ENCODE measurements at places on chromosomes 13 and 19.

- DNase-seq, result no peak
Measured at GRCh38 chr13:31774186-31774750, 34.9 kb downstream of the RXFP2 start.

GRCh38 chr13:52775511-52775910, 35.9 kb upstream of the CNMD start:
- no peak for DNase-seq

- DNase-seq, result no peak
Measured at GRCh38 chr19:18310966-18311365, 11.9 kb downstream of the LSM4 start.

DNA sequence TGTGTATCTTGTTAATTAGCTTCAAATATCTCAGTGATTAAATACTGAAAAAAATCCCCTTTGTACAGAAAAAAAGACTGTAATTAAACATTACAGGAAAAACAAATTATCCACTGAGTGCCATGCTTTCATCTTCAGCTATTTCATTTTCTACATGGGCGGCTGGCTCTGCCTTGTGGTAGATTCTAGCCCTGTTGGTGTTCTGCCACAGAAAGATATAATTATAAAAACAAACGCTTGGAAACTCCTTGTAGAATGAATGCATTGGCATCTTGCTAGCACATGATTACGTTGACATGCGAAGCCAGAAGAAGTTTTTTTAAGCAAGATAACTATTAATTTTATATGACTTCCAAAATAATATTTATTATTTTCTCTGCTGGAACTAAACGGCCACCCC, 496.8 kb downstream of the MYO16 start:
- no peak for DNase-seq

- peak; percentile 39 for DNase-seq
Measured at GRCh38 chr13:107900775-107901174, 314.6 kb downstream of the LIG4 start.

DNA sequence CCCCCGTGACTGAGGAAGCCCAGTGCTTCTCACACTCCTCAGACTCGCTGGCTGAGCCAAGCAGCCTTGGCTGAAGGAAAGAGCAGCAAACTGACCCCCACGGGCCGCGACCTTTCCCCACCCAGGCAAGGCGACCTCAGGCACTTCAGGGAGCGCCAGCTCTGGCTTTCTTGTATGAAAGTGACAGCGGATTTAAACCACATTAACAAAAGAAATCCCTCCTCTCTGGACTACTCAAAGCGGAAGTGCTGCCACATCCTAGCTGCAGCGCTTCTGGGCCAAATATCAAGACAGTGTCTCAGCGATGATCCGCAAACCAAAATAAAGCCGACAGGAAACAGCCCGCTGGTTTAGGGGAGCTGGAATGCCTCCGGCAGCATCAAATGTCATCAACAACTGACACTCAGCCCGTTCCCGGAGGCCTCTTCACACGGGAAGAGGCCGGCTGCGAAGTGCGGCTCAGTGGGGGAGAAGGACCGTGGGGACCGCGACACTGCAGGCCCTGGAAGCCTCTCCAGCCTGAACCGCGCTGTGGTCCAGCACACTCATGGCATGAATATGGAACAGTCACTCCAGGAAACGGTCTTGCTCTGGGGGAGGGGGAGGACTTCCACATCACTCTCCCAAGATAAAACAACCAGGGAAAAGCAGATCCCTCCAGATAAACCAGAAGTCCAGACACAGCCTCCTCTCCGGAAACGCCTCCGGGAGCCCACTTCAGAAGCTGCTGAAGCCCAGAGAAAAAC, 1.4 kb downstream of the RASA3 start:
- peak; percentile 62 for DNase-seq

DNA sequence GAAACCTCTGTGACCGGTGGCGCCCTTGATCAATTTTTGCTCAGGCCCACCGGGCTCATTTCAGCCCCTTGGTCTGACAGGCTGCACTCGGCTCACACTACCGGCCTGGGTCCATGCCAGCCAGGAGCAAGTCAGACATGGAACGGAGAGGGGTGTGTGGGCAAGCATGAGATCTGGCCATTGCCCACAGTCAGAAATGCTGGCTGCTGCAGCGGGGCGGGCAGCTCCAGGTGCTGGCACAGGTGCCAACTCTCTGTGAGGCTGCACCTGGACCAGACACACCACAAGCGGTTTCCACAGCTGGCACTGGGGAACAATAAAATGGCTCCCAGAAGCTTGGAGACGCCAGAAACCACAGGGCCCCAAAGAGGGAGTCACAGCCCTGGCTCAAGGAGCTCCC, 43.6 kb upstream of the LPAR6 start:
- DNase-seq, result no peak

DNA sequence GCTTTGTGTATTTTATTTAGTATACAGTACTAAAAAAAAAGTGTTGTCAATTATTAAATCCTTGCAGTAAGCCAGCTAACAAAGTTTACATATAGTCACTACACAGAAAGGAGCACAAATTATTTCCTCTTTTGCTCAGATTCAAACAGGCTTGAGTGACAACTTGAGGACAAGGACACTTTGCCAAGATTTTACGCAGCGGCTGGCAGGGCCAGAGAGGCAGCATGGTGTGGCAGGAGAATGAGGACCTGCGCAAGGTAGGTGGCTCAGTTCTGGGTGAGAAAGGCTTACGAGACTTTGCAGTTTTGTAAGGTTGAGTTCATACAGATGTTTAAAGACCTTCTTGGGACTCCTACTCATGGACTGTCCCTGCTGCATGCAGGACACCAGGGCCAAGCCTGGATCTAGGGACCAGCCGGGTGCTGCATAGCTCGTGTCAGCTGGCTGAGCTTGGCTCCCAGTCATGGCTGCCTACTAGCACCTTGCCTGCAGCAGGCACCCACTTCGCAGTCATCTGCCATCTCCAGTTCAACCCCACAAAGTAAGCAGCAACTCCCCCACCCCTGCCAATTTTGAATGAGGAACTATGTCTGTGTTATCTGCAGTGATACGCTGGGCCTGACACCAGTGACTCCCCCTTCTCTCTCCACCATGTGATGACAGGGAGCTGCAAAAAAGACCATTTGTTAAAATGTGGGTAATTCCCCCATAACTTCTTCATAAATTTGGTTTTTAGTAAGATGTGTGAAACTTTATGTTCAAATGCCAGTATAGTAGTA, 3.7 kb upstream of the TUBA3C start:
- DNase-seq, result no peak

- DNase-seq, result peak; percentile 95
Measured at GRCh38 chr19:48965040-48965805, at the start of gene FTL. FTL (plus strand) TSS chr19:48965309; CDS start chr19:48965508, 199 bp downstream.

DNA sequence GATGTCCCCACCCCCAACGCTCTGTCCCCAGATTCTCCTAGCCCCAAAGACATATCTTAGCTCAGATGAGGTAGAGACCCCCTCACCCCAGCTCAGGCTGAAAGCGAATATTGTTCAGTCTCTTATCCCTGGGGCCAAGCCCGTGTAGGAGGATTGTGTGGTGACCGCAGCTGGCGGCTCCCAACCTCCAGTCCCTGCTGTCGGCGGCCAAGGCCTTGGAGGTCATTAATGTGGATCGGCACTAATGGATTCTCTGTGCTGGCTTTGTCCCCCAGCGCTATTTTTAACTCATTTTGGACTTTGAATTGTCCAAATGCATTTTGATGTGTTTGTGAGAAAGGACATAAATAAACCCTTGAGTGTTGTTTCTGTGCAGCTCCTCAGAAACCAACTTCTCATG, 124.2 kb downstream of the UQCRFS1 start:
- DNase-seq, result no peak

DNA sequence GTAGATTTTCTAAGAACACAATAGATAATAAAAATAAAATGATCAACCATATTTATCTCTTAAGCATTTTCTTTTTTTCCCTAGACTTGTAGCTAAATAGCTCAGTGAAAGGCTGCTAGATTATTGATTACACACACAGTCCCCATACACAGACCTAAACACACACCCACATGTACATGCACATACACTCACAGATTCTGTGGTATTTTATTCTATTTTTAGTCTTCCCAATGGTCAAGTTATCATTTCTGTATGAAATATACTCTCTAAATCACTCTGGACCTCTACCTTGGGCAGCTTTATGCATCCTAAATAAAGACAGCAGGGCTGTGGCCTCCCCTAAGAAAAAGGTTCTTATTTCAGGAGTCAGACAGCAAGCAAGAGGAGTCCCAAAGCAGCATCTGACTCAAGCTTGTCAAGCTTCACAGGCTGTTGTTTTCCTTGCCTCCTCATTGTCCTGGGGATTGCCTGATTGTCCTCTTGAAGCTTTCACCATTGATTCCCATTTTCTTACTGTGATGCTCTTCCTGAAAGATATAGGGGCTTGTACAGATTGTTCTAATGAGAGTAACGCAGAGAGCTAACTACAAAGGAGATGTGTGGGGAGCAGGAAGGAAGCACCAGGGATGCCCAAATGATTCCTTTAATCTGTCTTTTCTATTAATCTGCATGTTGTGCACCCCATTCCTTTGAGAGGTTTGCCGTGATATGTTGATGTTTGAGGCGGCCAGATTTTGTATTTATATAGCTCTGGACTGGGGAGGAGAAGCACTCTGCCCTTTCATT, 986.5 kb downstream of the PCDH17 start:
- no peak for DNase-seq

GRCh38 chr19:41144403-41144802, 30.2 kb downstream of the CYP2F1 start:
- DNase-seq, result peak; percentile 84

GRCh38 chr13:41696163-41697003, 239.0 kb downstream of the RGCC start:
- DNase-seq, result peak; percentile 27

DNA sequence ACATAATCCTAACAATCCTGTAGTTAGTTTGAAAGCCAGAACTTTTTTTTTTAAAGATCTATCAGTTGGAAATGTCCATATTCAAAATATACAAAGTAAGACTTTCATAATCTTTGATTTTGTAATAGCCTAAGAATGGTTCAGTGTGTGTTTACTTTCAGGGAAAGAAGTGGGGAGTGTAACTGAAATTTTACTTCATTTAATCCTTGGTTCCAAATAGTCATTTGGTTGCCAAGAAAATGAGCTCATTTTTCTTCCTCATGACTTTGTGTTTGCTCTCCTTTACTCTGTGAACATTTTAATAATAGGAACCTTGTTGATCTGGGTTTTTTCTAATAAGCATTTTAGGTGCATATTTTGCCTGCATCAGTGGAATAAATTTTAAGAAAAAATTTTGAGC, 278.8 kb downstream of the SLITRK6 start:
- peak; percentile 53 for DNase-seq

DNA sequence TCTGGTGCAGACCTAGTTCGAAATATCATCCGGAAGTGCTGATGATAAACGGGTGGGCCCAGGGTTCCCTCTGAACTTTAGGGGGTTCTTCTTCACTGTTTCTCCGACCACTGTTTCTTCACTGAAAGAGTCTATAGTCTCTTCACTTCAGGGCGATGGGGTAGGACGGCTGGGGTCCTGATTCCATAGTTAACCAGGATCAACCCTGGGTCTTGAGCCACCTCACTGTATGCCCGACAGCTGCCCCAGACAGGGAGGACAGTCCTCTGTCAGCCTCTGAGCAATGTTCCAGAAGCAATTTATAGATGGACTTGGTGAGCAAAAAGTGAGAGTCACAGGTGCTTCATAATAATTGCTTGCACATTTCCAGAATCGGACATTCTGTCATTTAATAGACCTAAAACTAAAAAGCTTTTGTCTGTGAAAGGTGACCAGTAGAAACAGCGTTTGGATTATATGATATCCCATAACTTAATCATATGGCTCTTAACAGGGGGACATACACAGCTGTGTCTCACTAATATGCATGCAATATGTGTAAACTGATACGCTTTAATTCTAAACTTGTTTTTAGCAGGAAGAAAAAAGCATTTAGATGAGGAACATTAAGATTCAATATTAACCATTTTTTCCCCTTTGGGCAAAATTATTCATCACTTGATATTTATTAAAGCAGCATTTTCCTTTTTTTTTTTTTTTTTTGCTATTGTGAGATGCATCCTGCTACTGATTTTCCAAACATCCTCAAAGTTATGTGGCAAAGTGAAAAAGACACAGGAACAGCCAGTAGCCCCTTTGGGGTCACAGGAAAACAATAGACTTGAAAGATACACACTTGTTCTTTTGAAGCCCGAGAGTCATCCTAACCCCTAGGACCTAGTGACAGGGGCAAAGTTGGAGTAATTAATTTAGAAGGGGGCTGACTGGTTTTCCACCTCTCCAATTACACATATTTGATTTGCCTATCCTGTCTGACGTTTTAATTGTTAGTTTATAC, 277.0 kb downstream of the ZNF536 start:
- no peak for DNase-seq

- no peak for DNase-seq
Measured at GRCh38 chr19:28686756-28687155, 526.2 kb downstream of the UQCRFS1 start.

DNA sequence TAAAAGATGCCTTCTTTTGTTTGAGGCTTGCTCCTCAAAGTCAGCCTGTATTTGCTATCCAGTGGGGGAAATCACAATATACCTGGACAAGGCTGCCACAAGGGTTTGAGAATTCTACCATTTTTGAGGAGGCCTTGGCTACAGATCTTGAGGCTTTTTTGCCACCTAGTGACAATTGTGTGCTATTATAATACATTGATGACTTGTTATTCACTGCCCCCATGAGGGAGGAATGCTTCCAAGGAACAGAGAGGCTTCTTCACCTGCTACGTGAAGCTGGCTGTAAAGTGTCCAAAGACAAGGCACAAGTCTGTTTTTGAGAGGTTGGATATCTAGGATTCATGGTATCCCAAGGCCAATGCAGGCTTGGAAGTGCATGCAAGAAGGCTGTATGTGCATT, 72.5 kb downstream of the ZNF708 start:
- peak; percentile 0 for DNase-seq

DNA sequence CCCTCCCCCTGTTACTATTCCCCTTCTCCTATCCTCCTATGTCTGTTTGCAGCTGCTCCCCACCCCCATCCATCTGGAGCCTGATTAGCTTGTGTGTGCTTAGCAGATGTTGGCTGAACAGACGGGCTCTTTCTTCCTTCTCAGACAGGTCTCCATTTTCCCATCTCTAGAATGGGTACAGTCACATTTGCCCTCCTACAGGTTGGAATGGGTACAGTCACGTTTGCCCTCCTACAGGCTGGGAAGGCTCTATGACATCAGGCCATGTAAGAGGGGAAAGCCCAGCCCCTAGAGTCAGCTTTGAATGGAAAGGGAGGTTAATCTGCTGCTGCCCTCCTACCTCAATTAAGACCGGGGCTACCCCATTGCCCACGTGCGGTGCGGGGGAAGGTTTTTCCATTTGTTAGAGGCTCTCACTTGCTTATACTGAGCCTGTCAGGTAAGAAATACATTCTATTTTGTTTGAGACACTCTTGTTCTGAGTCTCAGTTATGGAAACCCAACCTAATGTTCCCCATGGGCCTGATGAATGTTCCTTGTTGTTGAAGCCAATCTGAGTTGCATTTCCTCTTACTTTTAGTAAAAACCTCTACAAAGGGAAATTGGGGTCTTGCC, 2.2 kb upstream of the CLEC17A start:
- DNase-seq, result no peak

- DNase-seq, result peak; percentile 96
Measured at GRCh38 chr13:31045286-31046081, 113.0 kb downstream of the TEX26 start.

GRCh38 chr13:41565846-41566245, 108.5 kb downstream of the RGCC start:
- DNase-seq, result no peak

All from MCF 10A (cell line).